ENCODE measurements at places on chromosomes 4 and X.

- DNase-seq, result no peak
Measured at GRCh38 chrX:1138476-1139184, 73.8 kb downstream of the CRLF2 start.

- DNase-seq, result peak; percentile 48
Measured at GRCh38 chrX:154750301-154751202, at the start of gene GAB3. Gene GAB3, minus strand, starts transcription at chrX:154751077. Its CDS starts 52 bp downstream, at chrX:154751025.

- DNase-seq, result no peak
Measured at GRCh38 chrX:137031517-137032340, 2.1 kb downstream of the GPR101 start.

DNA sequence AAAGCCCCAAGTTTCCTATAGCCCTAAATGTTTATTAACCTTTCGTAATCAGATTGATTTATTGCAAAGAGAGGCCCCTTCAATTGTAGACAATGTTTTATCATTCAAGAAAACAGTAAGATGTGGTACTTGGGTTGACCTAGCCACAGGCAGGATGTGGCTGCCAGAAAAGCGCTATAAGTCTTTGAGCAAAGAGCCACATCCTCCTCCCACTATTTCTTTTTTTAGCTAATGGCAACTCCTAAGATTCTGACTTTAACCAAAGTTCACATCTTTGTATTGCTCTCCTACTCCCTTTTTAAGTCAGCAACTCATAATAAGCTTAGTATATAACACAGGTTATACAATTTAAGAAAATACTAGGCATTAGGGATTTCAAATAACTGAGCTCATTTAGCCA, 70.7 kb upstream of the PPP3CA start:
- DNase-seq, result no peak

- no peak for DNase-seq
Measured at GRCh38 chr4:157043131-157043530, 32.8 kb upstream of the GLRB start.

DNA sequence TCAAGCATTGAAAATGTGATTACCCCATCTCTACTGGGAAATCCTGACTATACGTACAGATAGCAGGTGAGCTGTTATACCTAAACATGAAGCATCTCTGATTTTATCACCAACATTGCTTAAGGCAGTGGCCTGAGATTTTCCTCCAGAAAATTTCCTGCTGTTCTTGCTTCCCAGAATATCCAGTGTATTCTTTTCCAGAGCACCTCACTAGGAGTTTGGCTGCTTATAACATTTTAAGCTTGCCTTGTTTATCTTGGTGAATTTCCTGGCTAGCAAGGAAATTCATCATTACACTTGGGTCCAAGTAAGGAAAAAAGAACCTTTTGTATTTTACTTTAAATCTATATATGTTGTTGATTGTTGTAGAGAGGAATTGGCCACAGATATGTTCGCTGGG, 73.0 kb upstream of the CLCN4 start:
- DNase-seq, result no peak

DNA sequence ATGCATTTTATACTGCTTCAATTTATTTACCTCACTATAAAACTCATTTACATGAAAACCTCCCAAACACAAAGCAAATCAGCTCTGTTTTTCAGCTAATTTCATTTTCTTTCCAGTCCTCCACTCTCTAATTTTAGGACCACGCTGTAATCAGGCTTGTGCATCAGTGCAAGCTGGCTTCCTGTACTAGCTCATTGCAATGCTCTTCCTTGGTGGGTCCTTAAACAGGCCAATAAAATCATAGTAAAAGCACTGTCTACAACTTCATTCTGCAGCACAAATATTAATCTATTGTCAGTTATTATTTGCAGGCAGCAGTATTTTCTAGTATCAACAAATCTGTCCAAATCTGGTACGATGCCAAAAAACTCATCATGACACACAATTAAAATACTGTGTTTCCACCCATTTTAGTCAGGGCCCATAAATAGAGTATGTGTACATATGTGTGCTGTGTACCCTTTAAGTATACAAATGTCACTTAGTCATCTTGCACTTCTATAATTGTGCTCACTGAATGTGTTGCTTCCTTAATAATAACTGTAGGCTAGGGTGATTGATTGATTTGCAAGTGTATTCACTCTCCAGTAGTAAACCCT, 178.2 kb upstream of the HCCS start:
- DNase-seq, result no peak

- no peak for DNase-seq
Measured at GRCh38 chr4:45409536-45409935, 683.2 kb upstream of the GNPDA2 start.

DNA sequence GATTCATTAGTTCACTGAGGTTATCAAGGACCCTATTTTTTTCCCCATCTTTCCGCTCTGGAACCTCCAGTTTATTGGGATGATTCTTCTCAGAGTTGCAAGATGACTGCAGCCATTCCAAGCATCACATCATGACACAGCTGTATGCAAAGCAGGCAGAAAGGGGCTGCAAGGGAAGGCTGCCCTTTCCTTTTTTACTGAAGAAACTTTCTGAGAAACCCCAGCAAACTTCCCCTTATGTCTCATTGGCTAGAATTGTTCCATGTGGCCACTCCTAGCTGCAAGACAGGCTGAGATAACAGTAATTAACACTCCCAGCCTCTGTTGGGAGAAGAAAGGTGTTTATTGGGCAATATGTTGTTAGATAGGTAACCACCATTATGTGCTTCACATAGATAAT, 102.6 kb downstream of the SATL1 start:
- DNase-seq, result no peak

GRCh38 chr4:169668069-169668721, 47.8 kb downstream of the CLCN3 start:
- DNase-seq, result no peak

DNA sequence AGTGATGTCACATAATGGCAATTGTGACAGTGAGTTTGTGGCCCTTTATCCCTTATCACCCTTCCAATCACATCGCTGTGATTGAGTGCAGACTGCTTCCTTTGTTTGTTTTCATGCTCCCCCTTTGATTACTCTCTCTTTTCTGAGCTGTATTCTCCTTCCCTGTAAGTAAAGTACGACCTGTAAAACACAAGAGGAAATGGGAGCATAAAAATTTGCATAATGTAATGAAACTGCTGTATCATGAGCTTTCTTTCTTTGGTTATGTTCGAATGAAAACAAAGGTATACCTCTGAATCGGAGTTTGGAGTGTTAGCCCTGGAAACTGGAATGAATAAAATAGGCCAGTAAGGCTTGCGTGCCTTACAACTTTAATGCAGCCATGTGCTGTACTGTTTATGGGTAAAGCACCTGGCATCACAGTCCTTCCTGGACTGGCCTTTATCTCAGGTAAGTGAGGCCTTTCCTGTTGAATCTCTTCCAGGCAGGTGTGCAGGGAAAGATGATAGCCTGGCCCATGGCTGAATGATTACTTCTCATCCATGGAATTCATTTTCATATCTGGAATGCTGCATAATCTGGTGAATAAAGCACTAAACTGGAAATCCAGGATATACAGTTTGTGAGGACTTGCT, 26.6 kb upstream of the HS3ST1 start:
- DNase-seq, result no peak

DNA sequence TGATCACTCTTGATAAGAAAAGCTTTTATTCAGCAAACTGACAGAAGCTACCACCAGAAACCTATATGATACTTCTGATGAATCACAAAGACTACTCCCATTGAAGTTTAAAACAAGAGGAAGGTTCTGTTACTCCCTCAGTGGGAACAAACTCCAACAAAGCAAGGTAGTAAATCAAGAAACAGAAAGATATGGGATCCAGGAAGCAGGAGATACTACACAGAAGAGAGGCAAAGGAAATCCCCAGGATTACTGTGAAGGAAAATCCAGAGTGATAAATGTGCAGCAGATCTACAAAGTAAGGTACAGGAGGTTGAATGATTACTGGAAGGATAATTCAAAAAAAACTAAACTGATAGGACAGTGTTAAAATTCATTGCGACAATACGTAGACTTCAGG, 222.4 kb downstream of the HHIP start:
- no peak for DNase-seq

- DNase-seq, result no peak
Measured at GRCh38 chr4:84493092-84493850, 5.8 kb downstream of the NKX6-1 start.

DNA sequence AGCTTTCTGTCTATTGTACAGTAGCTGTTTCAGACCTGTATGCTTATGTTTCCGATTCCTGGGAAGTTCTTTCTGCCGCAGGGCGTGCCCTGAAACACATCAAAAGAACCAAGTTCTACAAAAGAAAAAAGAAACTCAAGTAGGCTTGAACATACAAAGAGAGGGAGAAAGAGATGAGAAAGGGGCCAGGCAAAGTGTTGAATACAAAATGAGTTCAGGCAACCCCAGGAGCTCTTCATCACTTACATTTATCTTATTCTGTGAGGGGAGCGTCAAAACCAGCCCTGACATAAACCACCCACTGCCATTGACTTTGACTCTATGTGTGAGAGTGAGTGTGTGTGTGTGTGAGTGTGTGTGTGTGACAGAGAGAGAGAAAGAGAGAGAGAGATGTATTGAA, 26.5 kb upstream of the ATOH1 start:
- no peak for DNase-seq

DNA sequence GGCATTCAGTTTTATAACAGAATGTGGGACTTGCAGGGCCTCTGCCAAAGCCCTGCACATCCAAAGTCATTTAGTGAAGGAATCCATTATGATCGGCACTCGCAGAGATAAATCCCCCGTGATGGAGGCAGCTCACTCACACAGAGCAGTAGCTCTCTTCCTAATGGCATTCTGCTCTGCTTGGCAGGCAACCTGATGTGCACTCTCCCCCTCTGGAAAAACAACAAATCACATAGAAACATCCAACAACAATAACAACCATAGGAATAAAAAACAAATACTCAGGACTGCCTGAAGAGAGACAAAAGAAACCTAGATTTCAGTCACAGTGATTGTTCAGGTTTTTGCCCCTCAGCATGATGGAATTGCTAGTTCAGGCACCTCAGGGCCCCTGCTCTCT, 59.7 kb downstream of the NAA11 start:
- DNase-seq, result no peak

DNA sequence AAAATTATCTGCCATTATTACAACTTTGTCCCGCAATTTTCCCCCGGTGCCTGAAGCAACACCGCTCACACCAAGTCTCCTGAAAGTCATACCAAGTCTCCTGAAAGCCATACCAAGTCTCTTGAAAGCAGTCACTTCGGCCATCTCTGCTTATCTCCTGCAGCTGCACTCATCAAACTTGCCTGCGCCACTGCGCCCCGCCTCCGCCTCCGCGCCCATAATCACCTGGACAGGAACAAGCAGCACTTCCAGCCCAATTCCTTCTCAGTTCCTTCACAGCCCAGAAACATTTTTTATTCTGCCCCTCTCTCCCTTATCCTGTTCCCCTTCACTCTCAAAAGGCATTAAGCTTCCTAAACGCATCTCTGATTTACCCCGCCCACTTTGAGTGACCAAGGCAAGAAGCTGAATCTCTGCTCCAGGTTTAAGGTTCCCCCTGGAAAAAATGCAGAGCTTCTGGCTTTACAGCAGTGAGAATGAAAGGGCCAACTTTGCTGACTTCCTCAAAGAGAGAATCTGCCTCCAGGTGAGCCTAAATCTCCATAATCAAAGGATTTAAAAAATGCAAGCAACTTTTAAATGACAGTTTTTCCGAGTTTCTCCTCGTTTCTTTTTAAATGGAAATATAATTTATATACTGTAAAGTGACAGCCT, 7.7 kb downstream of the GPR50 start:
- DNase-seq, result no peak

GRCh38 chr4:125421547-125421946, 106.8 kb downstream of the FAT4 start:
- DNase-seq, result no peak

DNA sequence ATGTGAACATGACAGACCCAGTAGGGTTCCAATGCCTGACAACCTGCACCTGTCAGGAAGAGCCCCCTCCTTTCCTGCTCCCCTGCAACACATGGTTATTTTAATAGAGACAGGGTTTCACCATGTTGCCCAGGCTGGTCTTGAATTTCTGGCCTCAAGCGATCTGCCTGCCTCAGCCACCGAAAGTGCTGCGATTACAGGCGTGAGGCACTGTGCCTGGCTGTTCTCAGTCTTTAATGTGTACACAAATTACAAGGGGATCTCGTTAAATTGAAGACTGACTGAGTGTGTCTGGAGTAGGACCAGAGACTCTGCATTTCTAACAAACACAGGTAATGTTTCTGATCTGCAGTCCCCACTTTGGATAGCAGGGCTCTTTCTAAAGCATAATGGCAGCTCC, 55.4 kb downstream of the NPNT start:
- no peak for DNase-seq

GRCh38 chr4:1984406-1985191, 24.2 kb downstream of the NELFA start:
- no peak for DNase-seq

- no peak for DNase-seq
Measured at GRCh38 chr4:113433536-113434246, 327.8 kb downstream of the CAMK2D start.

- DNase-seq, result no peak
Measured at GRCh38 chr4:2288051-2288541, 26.2 kb upstream of the MXD4 start.

DNA sequence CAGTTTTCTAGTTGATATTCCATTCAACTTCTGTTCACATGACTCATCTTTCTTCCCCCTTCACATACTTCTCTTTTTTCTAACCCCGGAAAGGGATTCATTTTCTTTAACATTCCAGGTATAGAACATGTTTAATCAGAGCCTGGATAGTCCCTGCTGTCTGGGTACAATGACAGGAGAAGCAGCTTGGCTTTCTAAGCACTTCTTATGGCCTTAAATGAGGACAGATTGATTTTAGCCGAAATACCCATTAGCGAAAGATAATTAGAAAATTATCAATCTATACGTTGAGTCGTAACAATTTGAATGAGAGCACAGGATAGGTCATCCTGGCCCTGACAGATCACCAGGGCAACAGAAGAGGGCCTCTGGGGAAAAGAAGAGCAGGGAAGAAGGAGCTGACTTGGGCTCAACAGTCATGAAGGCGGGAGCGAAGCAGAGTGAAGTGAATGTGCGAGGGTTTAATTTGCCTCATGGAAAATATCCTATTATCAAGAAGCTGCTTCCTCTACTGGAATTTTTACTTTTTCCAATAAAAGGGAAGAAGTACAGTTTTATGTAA, 62.2 kb downstream of the PPP1R2C start:
- DNase-seq, result no peak

GRCh38 chr4:114997576-114998247, 115.7 kb downstream of the NDST4 start:
- DNase-seq, result no peak
